CD14-positive monocyte (primary cell): ENCODE measurements at places on chromosomes 5 and 9.

DNA sequence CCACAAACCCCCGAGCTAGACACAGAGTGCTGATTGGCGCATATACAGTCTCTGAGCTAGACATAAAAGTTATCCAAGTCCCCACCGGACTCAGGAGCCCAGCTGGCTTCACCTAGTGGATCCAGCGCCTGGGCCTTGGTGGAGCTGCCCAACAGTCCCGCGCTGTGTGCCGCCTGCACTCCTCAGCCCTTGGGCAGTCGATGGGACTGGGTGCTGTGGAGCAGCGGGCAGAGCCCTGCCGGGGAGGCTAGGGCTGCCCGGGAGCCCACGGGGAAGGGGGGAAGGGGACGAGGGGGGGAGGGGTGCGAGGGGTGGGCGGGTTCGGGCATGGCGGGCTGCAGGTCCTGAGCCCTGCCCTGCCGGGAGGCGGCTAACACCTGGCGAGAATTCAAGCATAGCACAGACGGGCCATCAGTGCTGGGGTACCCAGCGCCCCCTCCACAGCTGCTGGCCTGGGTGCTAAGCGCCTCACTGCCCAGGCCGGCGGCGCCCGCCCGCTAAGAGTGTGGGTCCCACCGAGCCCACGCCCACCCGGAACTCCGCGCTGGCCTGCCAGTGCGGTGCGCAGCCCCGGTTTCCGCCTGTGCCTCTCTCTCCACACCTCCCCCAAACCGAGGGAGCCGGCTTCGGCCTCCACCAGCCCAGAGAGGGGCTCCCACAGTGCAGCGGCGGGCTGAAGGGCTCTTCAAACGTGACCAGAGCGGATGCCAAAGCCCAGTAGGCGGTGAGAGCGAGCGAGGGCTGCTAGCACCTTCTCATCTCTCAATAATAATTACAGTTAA lies 391.2 kb upstream of the NUDT12 start:
- DNase-seq, result no peak

DNA sequence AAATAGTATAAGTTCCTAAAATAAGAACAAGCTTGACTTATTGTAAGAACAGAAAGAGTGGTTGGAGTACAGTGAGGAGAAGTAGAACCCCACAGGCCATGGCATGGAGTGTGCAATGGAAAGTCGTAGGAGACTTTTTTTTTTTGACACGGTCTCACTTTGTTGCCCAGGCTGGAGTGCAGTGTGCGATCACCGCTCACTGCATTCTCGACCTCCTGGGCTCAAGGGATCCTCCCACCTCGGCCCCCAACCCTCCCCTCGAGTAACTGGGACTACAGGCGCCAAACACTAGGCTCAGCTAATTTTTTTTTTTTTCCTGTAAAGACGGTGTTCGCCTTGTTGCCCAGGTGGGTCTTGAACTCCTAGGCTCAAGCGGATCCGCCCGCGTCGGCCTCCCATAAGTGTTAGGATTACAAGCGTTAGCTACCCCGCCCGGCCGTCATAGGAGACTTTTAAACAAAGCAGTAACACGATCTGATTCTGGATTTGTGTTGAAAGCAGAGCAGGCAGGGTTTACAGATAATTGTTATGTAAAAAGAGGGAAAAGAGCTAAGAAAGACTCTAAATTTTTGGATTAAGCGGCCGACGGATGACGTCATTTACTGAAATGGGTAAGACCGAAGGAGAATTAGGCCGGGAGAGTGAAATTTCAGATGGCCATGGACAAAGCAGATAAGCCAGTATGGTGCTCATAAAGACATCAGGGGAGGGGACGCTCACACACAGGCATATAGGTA lies 752 bp downstream of the TSTD2 start:
- no peak for DNase-seq

GRCh38 chr5:133267601-133268000 lies 215.8 kb downstream of the HSPA4 start:
- no peak for DNase-seq

DNA sequence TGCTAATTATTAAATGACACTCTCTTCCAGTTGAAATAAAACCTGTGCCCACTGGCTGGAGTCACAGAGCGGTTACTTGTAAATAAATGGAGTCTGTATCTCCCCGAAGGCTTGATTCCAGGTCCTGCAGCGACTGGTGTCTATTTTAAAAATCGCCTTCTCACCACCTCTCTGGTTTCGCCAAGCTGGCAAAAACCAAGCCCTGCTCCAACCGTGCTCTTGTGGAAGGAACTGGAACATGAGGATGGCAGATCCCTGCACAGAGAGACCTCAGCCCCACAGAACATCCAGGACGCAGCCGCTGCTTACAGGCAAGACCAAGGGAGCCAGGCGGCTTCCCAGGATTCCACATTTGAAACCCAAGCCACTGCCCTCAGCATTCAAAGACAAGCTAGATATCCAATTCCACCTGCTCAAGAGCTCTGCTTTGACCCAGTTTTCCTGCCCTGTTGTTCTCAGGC lies 15.0 kb downstream of the SEMA4D start:
- no peak for DNase-seq

- no peak for DNase-seq
These were observed 4.6 kb upstream of the PHYHD1 start for GRCh38 chr9:128916204-128916603.

- no peak for DNase-seq
These were observed 1.4 kb downstream of the RPS6 start for GRCh38 chr9:19378647-19379046.

DNA sequence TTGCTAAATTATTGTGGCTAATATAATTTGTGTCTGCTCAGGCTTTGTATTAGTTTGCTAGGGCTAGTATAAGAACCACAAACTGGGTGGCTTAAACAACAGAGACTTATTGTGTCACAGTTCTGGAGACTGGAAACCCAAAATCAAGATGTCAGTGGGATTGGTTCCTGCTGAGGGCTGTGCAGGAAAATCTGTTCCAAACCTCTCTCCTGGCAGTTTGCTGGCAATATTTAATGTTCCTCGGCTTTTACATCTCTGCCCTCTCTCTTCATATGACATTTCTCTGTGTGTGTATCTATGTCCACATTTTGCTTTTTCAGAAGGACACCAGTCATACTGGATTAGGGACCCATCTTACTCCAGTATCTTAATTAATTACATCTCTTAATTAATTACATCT lies 498.8 kb upstream of the CD180 start:
- DNase-seq, result no peak

GRCh38 chr9:2985343-2985742 lies 141.4 kb upstream of the PUM3 start:
- DNase-seq, result no peak

DNA sequence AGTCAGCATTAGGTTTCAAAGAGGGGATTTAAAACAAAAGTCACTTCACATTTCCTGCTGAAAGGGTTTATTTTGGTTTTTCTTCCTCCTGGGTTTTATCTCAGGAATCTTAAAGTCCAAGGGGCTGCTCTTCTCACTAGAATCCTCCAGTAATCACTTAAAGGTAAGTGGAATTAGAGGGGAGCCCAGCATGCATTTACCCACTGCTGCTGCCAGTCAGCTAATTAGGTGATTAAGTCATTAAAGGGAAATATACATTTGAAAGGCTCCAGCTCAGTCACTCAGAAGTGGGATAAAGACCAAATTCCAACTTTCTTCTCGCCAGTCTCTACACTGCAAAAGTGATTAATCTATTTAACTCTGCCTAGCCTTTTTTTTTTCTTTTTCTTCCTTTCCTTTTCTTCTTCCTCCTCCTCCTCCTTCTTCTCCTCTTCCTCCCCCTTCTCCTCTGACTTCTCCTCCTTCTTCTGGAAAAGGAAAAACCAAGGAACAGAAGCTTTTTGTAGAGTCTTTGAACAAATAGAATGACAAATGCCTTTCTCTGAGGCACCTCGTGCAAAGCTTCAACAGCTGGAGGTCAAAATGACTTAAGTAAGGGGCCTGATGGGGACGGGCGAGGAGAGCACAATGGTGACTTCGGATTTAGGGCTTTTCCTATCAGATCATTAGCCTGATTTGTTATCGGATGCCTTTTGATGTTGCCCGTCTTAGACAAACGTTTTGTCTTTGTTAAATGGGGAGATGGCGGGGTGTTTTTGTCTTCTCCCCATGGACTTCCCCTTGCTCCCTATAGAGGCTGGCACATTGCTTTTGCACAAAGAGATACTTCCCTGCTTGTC lies 617.6 kb downstream of the IRX1 start:
- DNase-seq, result no peak

GRCh38 chr5:67317603-67318002 lies 121.0 kb upstream of the CD180 start:
- no peak for DNase-seq

GRCh38 chr9:126125577-126125976 lies 201.1 kb upstream of the MVB12B start:
- no peak for DNase-seq

DNA sequence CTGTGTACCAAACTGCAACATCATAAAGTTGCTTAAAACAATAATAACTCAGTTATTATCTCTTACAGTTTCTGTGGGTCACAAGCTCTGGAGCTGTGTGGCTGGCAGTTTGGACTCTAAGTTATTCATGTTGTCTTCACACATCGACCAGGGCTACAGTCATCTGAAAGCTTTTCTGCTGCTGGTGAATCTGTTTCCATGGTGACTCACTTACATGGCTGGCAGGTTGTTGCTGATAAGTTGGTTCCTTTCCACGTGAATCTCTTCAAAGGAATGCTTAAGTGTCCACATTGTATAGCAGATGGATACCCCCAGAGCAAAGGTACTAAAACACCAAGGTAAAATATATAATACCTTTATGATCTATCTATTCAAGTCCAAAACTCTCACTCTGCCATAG lies 44.8 kb upstream of the CYLC2 start:
- no peak for DNase-seq

DNA sequence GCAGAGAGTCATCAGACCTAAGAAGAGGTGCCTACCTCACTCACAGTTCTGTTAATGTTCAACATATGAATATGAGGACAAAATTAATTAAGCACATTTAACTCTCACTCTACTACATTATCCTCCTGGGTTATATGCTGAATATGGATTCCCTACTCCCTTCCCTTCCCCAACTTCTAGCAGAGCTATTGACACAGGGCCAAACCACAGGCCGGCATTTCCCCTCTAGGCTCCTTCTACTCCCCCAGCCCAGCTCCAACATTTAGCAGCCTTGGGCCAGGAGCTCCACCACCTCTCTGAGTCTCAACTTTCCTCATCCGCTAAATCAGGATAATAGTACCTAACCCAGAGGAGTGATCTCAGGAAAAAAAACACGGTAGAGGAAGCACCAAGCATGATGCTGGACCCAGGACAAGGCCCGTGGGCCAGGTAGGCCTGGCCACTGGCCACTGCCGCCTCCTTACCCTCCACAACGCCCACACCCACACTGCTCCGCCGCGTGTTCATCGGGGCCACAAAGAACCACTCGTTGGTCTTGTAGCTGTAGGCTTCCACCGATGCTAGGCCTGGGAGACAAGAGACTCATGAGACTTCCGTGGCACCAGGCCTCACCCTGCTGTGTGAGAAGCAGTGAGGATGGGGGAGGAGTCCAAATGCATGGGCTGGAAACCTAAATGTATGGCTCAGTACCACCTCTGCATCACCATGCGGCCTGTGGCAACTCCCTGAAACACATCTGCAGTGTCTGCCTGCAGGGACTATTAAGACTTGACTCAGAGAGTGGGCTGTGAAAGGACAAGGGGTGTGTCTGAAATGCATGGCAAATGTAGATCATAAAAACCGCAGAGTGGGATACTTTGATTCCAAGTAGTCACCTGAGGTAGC lies 98.8 kb downstream of the KLHL3 start:
- DNase-seq, result no peak

- DNase-seq, result no peak
These were observed 27.7 kb downstream of the LHX3 start for GRCh38 chr9:136177224-136177623.

DNA sequence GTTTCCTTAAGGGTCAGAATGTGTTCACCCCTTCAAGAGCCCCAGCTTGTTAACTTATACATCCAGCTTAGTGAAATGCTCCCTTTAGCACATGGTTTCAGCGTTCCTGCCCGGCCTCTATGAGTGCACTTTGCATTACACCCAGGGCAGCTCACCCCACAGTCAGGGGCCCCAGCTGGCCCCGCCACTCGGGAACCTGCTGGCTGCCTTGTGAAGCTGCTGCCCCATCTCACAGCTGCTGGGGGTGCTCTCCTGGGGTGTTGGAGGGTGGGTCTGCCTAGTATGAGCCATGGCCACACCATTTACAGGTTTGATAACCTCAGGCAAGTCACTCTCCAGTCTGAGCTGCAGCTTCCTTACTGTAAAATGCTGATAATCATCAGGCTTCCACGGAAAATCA lies 32.2 kb downstream of the HRH2 start:
- DNase-seq, result no peak

GRCh38 chr5:110653231-110653970 lies 73.1 kb downstream of the TMEM232 start:
- DNase-seq, result no peak

GRCh38 chr5:67214036-67214435 lies 17.4 kb upstream of the CD180 start:
- DNase-seq, result no peak

DNA sequence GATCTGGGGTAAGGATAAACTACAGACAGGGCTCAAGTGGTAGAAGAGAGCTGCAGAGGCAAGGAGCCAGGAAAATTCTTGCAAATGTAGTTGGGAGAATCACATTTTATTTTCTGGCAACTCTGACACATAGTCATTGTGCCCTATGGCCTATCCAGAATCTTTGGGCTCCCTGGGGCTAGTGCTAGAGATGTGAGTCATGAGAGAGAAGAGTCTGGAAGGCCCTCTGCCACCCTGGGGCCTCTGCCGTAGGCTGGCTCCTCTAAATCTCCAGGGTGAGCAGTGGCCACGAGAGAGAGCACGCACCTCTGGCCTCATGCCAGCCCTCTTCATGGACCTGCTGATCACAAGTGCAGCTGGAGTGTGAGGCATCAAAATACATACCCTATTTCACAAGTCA lies 74.3 kb upstream of the SSBP2 start:
- DNase-seq, result no peak

- DNase-seq, result no peak
These were observed 55.1 kb downstream of the TLE1 start for GRCh38 chr9:81633952-81634854.
